ENCODE measurements at places on chromosomes 5 and 9. TPM values are rescaled to one million over a fixed set of nuclear protein-coding genes. Genes with fewer than 3 reads are reported as not detected.

DNA sequence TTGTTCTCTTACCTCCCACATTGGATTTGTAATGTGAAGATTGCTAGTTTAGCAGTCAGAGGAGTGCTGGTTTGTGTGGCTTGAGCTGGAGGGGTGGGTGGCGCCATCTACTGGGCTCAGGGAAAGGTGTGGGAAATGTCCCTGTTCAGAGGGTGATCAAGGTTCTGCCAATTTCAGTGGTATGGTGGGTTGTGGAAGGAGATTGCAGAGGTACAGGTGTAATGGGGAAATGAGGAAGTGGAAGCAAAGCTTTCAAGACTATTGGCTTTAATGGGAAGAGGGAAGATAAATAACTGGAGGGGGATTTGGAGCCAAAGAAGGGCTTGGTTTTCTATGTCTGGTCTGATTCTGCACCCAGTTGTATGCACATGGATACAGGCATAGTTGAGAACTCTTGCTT is 76.4 kb downstream of the OSMR start:
- DNase-seq: no peak

- DNase-seq: no peak
These were observed 174.9 kb upstream of the PUM3 start for GRCh38 chr9:3018691-3019230.

DNA sequence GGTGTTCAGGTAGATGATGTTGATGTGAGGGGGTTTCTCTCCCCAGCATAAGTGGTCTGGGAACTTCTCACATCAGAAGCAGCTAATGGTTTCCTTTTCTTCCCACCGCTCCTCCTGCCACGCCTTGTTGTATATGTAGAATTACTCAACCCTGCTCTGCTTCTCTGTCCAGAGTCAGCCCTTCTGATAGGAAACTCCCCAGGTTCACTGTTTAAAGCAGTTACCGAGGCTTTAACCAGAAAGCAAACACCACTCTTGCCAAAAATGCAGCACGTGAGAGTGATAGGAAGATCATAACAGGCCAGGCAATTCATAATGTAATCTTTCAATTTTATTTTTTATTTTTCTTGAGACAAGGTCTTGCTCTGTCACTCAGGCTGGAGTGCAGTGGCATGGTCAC is 10.5 kb upstream of the TMEM252 start:
- no peak for DNase-seq

DNA sequence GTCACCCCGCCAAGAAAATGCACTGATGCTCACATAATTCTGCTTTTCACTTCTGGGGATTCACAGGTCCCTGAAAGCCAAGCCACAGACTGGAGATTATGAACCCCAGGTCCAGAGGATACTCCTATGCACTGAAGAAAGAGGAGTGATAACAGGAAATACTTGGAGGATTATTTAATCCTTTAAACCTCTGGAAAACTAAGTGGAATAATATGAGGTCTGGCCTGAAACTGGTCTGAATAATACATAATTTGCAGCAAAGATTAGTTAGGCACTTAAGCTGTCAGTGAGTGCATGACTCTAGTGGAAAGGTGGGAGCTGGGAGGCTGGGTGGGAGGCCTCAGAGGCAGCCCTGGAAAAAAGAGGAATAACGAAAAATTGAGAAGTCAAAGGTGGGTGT is 45.7 kb downstream of the MARCHF3 start:
- no peak for DNase-seq

GRCh38 chr5:59130431-59130830 is 547.6 kb downstream of the RAB3C start:
- no peak for DNase-seq

DNA sequence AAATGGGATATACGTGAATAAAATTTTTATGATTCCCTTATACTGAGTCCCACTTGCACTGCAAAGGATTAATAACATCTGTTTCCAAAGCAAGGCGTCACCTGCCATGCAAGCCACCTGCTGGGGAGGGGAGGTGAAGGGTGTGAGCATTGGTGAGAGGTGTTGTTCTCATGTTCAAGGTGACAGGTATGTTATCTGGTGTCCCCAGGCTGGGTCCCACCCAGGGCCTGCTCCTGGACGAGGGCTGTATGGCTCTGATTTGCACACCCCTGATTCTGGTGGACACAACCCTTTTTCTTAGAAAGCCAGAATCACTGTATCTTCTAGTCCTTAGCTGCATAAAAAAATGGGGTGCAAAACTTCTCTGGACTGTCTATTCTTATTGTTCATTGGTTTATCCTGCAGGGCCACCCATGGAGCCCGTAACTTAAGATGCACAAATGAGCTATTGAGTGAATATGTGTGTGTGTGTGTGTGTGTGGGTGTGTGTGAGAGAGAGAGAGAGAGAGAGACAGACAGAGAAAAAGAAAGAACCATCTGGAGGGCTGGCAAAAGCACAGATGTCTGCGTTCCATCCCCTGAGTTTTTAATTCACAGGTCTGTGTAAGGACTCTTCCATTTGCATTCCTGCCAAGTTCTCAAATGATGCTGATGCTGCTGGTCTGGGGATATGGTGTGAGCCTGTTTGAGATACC is 53.7 kb downstream of the SYK start:
- no peak for DNase-seq

DNA sequence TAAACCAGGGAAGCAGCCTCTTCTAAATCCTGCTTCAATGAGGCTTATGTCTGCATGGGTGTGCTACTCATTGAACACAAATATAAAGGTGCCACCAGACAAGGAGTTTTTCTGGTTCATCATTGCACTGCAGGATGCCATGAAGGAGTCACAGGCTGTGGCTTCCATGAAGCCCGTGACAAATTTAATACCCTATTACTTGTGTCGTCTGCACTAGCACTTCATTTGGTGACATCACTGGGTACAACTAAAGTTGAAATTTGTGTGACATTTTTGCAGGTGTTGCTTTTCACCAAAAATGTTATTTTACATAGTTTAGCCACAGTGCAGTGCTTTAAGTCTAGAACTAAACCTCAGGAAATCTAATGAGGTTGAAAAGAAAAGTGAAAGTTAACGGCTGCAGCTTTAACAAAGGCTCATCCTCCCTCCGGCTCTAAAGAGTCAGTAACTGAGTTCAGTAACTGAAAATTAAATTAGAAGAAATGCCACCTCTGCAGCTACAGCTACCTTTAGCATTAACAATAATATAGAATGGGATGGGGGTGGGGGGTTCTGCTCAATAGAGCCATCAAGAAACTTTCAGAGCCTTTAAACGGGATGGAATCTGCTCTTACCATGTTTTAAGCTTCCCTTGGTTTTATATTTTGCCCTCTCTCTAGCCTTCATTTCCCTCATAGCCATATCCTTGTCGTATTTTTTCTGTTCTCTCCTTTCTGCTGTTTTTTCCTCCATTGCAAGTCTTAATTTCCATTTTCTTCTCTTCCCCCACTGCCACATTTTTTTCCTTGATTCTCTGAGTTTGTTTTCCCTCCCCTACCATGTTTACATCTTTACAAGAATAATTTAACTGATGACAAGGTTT is 233.8 kb upstream of the TMEM161B start:
- DNase-seq: peak; percentile 35

- peak; percentile 35 for DNase-seq
These were observed 4.9 kb downstream of the MRPL22 start for GRCh38 chr5:154945695-154946301.

DNA sequence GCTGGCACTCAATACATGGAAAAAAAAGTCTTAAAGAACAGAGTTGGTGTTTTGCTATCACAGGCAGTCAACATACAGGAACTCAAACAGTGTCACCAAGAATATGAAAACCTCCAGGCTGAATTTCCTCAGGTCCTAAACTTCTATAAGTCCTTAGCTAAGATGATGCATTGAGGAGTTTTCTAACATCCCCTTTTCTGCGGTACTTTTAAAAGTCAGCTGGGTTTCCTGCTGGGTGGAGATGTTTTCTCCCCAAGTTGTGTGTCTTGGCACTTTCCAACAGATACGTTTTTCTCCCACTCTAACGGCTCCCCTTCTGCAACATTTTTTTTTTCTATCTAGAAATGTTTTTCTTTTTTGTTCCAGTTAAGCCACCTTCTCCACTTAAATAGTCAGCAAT is 244.8 kb upstream of the HAPLN1 start:
- no peak for DNase-seq

DNA sequence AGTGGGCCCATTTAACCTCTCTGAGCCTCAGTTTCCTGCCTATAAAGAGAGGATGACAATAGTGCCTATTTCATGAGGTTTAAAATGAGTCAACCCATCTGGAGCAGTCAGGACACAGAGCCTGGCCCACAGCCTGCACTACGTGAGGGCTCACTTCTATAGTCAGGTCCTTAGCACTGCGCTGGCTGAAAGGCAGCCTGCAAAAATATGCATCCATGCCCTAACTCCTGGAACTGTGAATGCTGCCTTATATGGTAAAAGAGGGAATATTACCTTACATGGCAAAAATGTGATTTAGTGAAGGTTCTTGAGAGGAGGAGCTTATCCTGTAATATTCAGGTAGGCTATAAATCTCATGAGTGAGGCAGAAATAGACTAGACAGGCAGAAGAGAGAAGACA is 98.5 kb downstream of the GABBR2 start:
- DNase-seq: no peak

- peak; percentile 90 for DNase-seq
These were observed at the start of gene BTF3 for GRCh38 chr5:73498057-73498992. BTF3 (plus strand) TSS chr5:73498442; CDS start chr5:73498668, 226 bp downstream.

DNA sequence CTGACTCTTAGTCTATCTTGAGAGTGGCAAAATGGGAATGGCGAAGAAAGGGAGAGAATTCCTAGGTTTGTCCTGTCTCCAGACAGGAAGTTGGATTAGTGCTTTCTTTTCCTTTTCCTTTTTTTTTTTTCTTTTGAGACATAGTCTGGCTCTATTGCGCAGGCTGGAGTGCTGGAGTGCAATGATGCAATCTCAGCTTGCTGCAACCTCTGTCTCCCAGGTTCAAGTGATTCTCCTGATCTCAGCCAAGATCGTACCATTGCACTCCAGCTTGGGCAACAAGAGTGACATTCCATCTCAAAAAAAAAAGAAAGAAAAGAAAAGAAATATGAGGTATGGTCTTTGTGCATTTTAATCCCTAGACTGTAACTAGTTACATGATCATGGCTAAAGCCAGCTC is 12.6 kb upstream of the KIF27 start:
- DNase-seq: no peak

- DNase-seq: no peak
These were observed 175.8 kb upstream of the ATP10B start for GRCh38 chr5:161027763-161028162.

- DNase-seq: no peak
These were observed 54.9 kb upstream of the OSMR start for GRCh38 chr5:38790891-38791290.

DNA sequence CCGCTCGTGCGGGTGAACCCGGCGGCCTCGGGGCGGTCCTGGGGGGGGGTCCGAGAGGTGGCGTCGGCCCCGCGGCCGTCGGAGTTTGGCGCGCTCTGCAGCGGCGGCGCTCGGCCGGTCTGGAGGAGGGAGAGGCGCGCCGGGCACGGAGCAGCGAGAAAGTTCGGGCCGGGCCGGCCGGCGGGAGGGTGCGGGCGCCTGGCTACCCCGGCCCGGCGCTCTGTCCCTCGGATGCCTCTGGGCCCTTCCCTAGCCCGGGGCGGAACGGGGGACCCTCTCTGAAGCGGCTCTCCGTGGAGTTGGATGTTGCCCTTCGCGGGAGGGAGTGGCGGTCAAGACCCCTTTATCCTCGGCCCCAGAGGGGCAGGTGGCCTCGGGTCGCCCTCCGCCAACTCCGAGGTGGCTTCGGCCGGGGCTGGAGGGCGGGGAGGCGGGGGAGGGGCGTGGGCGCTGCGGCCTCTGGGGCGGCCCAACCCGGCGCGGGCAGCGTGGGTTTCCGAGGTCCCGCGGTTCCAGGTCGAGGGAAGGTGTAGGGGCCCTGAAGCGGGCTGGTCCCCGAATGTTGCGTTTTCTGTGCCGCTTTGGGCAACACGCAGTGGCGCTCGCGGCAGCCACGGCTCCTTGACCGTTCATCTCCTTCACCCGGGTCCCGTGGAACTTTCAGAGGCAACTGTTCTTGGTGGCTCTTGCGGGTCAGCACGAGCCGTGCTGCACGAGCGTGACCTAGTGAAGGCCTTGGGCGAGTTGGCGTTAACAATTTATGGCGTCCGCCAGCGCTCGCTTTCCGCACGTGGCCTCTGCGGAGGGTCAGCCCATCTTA is 290.5 kb downstream of the DOCK8 start:
- DNase-seq: peak; percentile 6

DNA sequence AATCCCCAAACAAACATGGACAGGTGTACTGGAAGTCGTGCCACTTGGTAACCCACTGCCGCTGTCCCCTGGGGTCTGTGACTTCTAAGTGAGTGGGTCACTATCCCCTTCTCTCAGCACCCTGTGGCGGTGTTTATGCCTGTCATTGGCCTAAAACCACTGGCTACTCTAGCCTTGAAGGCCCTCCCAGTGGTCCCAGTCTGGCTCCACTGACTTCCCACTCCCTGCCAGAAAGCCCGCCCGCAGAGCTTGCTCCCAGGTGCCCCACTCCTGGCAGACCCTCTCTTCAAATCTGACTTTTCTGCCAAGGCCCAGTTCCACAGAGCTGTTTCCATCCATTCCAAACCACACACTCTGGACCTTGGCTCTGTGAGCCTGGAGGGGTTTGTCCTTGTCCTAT is 274.5 kb downstream of the HSPA4 start:
- no peak for DNase-seq

- DNase-seq: no peak
These were observed 17.3 kb upstream of the BICD2 start for GRCh38 chr9:92781899-92782298.

GRCh38 chr5:120779674-120780073 is 315.6 kb downstream of the PRR16 start:
- DNase-seq: no peak

- DNase-seq: no peak
These were observed 11.0 kb upstream of the INSYN2B start for GRCh38 chr5:169991115-169991869.

Gene NSD1
- polyA plus RNA-seq: 14.3 TPM

Gene ZNF300
- 1.2 TPM for polyA plus RNA-seq

Gene HACD4
- 5.3 TPM for polyA plus RNA-seq

Gene SLC6A19
- polyA plus RNA-seq: not detected

Gene CXCL14
- polyA plus RNA-seq: not detected

Gene NUTM2G
- polyA plus RNA-seq: not detected

Gene PPP6C
- 66.1 TPM for polyA plus RNA-seq

Gene EMB
- 176 TPM for polyA plus RNA-seq

Gene TAF11L13
- polyA plus RNA-seq: not detected

Gene IFNA16
- polyA plus RNA-seq: not detected

Gene OTP
- polyA plus RNA-seq: not detected

Gene IFNK
- polyA plus RNA-seq: not detected

Gene IFNA2
- not detected for polyA plus RNA-seq

Gene KCNT1
- polyA plus RNA-seq: 0.20 TPM

Gene PTGR1
- 0.47 TPM for polyA plus RNA-seq

Gene C9orf153
- not detected for polyA plus RNA-seq

Gene PCDHB7
- not detected for polyA plus RNA-seq

Gene NPDC1
- 22.8 TPM for polyA plus RNA-seq

Gene ANKRD34B
- not detected for polyA plus RNA-seq

Gene MLLT3
- 32.5 TPM for polyA plus RNA-seq

Gene GPRIN1
- polyA plus RNA-seq: 0.37 TPM
